ENCODE measurements at places on chromosomes 3 and 15.

DNA sequence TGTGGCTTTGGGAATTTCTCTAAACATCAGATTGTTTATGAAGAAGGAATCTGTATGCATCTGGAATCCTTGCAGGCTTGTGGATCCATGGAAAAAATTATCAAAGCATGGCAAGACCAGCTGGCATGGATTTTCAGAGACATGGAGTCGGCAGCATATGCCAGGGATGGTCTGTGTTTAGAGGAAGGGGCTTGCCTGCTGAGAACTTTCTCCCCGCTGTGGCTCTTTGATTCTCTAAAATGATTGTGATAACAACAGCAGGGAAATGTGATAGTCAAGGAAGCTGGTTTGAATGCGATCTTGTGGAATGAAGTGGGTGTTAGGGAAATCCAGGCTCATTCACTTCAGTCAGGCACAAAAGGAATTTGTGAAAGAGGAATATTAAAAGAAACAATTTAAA, 245.7 kb upstream of the THRB start:
- no peak for DNase-seq

DNA sequence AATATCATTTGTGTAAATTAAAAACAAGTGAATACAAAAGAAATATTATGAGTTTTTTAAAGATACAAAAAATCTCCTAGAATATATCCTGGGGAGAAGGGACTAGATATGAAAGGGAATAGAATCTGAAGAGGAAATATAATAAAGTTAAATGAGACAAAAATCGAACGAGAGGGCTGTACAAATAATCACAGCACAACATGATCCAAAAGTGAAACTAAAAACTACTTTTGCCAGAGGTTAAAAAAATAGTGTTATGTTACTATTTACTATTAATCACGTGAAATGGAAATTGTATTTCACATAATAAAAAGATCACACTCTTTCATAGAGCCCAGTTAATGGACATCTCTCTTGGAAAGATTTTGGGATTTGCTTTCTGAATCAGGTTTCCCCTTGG, 28.6 kb downstream of the CGGBP1 start:
- DNase-seq, result no peak

GRCh38 chr3:195692781-195693427, 27.9 kb upstream of the MUC20 start:
- no peak for DNase-seq

DNA sequence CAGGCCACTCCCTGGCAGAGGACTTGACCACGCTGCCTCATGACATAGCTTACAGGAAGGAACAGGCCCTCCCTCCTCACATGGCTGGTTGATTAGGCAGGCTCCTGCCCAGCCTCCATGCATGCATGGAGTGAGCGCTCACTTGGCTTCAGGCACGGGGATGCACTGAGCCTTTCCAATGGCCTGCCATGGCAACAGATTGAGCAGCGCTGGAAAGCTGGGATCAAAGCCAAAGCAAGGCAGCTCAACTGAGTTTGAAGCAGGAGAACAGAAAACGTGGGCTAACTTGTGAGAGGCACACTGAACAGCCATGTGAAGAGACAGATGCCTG, 5.9 kb upstream of the GRAMD2A start:
- DNase-seq, result peak; percentile 86

GRCh38 chr15:55239440-55240124, 42.8 kb upstream of the RSL24D1 start:
- DNase-seq, result no peak

DNA sequence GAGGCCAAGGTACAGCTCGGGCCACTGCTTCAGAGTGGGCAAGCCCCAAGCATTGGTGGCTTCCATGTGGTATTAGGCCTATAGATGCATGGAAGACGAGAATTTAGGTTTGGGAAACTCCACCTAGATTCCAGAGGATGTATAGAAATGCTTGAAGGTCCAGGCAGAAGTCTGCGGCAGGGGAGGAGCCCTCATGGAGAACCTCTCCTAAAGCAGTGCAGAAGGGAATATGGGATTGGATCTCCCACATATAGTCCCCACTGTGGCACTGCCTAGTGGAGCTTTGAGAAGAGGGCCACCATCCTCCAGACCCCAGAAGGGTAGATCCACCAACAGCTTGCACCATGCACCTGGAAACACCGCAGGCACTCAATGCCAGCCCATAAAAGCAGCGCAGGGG, 48.1 kb upstream of the XXYLT1 start:
- DNase-seq, result no peak

DNA sequence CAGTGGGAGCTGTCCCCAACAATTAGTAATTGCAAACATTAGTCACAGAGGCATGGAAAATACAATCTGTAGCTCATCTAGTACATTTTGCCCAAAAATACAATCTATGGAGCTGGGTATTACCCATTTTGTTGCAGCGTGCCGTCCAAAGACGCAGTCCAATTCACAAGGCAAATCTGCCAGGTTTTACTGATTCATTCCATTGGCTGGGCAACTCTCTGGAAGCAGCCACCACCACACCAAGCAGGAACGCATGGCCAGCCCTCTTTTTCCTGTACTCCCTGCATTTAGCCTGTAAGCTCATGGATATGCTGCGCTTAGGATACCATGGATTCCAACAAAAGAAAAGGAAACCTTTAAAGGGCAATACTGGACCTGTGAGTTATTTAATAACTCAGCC, 60.5 kb upstream of the ARRDC4 start:
- DNase-seq, result no peak

- no peak for DNase-seq
Observed at GRCh38 chr3:186628756-186629155, 11.4 kb upstream of the FETUB start.

DNA sequence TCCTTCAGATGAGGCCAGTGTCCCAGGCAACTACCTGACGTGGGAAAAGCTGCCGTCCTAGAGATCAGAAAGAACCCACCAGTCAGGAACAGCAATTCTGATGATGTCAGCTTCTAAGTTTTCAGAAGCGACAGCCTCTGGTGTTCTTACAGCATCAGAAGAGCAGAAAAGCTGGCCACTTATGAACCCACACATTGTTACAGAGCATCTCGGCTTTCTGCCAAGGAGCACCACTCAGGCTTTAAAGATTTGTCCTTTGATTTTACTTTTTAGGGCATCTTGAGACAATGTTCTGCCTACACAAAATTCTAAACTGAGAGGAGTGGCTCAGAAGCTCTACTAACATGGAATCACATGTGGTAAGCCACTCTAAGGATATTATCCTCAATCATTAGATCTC, 49.7 kb upstream of the BOC start:
- no peak for DNase-seq

- peak; percentile 97 for DNase-seq
Observed at GRCh38 chr3:28940530-28940929, 340.3 kb upstream of the RBMS3 start.

GRCh38 chr3:45509038-45509767, 85.3 kb upstream of the LIMD1 start:
- DNase-seq, result peak; percentile 99

DNA sequence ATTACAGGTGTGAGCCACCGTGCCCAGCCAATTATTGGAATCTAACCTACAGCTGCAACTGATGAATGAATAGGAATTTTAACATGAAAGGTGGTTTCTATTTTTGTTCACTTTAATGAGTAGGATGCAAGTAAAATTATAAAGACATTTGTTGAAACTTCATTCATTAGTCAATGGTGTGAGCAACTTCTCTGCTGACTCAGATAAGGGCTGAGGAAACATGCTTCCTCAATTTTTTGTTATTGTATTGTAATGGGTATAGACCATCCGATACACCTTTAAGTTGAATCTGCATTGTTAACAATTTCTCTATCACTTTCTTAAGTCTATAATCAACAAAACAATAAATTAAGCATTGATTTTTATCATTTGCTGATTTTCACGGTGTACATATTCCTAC, 127.8 kb downstream of the STAG1 start:
- no peak for DNase-seq

DNA sequence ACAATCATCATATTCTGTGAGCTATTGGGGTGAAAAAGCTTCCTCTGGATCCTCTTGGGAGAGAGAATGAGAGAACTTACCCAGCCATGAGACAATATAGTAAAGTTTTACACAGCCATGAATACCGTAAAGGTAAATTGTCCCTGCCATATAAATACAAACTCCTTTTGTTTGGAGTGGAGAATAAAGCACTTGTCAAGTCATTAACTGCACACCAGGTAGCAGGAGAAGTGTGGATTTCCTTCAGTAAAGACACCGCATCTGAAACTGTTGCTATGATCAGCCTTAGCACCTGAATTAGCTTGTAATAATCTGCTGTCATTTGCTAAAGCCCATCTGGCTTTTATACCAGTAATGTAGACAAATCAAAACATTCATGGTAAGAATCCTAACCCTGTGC, 336.6 kb upstream of the SLCO3A1 start:
- no peak for DNase-seq

DNA sequence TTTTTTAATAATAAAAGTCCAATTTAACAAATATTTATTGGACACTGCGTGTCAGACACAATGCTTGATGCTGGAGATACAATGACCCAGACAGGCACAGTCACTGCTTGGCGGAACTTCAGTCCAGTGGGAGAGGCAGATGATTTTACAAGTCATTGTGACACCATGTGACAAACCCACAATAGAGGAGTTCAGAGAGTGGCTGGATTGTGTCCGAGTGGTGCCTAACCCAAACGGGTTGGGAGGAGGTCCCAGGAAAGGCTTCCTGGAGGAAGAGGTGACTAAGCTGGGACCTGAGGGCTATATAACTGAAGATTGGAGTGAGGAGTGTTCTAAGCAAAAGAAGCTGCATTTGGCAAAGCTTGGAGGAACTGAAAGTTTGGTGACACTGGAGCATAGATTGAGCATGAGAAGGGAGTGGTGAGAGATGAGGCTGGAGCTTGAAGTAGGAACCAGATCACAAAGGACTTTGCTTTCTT, 41.4 kb downstream of the CRTC3 start:
- no peak for DNase-seq

- no peak for DNase-seq
Observed at GRCh38 chr3:120418866-120419490, 31.8 kb downstream of the FSTL1 start.

DNA sequence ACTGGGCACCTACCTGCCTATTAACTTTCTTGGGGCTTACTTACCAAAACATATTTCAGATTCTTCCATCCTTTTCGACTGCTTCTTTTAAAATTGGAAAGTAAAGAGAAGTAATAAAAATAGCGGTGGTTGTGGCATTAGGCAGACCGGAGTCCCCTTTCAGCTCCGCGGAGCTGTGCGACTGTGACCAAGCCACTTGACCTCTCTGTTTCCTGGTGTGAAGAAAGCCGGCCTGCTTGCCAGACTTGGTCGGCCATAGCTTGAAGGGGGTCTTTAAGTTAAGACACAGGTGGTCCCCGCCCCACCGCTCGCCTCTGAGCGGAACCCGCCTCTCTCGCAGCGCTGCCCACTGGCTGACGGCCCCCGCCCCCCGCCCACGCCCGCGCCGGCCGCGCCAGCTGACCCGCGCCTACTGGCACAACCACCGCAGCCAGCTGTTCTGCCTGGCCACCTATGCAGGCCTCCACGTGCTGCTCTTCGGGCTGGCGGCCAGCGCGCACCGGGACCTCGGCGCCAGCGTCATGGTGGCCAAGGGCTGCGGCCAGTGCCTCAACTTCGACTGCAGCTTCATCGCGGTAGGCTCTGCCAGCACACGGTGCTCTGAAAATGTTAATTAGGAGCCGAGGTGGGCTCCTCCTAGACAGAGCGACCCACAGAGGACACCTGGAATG, 18.3 kb downstream of the NOX5 start:
- no peak for DNase-seq

DNA sequence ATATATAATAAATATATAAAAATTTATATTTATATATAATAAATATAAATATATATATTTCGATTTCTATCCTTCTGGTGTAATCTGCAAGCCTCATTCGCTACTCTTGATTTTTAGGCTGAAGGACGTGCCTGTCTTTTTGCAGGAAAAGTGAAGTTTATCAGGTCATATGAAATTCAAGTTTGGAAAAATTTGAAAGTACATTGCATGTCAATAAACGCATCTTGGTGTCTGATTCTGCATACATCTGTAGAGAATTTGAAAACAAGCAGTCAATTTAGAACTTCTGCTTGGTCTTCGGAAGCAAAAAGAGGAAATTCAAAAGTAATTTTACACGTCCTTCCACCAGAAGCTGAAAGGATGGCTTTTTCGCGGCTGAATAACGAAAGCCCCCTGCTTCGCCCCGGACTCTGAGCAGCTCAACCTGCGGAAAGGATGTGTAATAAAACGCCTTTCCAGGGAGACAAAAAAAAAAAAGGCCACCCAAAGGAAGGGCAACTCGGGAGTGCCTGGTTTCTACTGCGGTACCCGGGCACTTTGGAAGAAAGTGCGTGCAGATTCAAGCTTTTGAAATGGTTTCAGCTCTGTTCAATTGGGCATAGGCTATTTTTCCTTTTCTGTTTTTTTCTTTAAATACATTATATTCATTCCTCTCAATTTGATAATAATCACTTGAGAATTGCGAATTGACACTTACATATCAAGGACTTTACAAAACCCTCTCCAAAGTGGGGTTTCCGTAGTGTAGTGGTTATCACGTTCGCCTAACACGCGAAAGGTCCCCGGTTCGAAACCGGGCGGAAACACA, 1.5 kb upstream of the MYNN start:
- peak; percentile 90 for DNase-seq

- peak; percentile 17 for DNase-seq
Observed at GRCh38 chr3:45441584-45442310, 53.4 kb downstream of the LARS2 start.

DNA sequence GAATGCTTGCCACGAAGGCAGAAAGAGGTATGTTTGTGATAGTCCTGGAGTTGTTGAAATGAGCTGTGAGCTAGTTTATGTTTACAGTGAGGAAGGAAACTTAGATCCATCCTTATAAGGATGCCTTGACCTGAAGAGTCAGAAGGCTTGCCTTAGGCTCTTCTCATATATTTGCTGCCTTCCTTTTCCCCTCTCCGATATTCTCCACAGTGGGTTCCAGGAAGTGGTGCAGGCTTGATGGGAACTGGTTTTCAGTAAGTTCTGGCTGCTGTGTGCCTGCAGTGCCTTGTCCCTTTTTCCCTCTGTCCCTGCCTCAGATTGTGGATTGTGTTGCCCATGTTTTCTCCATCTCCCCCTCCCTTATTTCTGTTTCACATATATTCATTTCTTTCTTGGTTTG, 287.3 kb upstream of the UBE2E1 start:
- no peak for DNase-seq

DNA sequence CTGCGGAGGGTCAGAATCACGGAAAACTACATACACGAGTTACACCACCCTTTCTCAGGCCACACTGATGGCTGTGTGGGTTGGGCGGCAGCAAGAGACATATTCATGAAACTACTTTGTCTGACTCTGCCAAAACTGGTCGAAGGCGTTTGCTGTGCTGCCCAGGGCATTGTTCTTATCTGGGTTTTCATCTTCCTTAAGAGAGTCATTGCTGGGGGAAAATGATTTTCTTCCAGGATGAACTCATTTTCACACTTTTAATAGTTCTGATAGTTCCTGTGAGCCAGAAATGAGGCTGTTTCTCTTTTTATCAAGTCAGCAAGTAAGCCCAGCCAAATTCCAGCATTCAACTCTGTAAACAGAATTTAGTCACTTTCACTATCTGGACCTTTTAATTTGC, 47.6 kb downstream of the TRIM71 start:
- no peak for DNase-seq

Data from astrocyte of the spinal cord (primary cell).